Activated CD4-positive, alpha-beta T cell treated with anti-CD3 and anti-CD28 coated beads for 36 hours (primary cell): ENCODE measurements at places on chromosomes 5 and 9.

DNA sequence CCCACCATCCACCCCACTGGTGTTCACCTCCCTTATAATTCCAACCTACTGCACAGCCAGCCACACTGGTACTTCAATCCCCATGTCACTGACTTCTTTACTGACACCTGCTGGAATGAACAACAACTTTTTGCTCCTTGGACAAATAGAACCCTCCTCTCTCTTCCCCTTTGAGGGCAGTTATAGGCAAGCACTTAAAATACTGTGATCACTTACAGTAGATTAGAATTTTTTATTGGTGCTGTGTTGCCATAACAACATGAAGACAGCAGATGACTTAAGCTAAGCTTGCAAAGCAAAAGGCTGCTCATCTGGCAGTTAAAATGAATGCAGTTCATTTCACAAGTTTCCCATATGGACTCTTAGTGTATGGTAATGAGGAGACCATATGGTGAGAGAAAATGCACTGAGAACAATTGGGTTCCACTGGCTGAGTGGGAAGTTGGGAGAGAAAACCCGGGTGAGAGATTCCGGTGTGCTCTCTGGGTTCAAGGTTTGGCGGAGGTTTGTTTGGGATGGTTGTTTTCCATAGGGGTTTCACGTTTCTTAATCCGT, 374.3 kb downstream of the EBF1 start:
- no peak for DNase-seq

GRCh38 chr9:111405701-111406100, 75.7 kb upstream of the OR2K2 start:
- DNase-seq: no peak

DNA sequence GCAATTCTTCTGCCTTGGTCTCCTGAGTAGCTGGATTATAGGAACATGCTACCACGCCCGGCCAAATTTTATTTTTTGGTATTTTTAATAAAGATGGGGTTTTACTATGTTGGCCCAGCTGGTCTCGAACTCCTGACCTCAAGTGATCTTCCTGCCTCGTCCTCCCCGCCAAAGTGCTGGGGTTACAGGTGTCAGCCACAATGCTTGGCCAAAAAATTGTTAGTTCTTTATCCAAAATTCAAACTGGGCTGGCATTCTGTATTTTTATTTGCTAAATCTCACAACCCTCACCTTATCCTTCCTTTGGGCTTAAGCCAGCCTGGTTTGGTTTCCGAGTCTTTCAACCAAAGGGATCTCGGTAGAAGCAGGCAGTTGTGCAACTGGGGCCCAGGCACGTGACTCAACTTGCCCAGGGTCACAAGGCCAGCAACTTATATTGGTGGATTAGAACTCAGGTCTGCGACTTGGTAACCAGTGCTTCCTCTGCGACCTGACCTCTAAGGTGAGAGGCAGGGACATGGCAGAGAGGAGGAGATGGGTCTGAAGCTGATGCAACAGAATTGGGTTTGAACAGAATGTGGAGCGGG, 26.5 kb upstream of the BOD1 start:
- DNase-seq: no peak

DNA sequence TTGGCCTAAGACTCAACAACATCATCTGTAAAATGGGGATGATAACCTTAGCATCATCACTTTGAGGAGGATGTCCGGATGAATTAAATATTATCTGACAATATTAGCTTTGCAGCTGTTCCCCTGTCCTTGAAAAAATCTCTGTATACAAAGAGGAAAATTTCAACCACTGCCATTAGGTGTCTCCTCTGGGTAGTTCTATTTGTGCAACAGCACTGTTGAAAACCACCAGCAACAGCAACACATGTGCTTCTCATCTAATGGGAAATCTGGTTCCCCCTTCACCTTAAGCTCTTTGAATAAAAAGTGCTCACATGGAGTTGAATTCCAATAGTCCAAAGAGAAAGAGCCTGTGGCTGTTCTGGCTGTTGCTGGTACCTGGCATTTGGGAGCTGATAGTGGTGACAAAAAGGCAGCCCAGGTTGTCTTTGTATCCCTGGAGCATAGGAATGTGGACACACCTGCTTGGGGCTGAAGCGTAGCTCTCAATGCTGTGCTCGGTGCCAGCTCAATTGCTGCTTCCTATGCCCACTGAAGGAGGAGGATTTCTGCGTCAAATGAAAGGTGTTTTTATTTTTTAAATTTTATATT, 322.1 kb upstream of the MSX2 start:
- DNase-seq: no peak

- DNase-seq: no peak
These were observed 1.6 kb downstream of the DEPDC1B start for GRCh38 chr5:60698336-60698735.

- DNase-seq: no peak
These were observed 60.6 kb downstream of the AUH start for GRCh38 chr9:91301161-91301560.

DNA sequence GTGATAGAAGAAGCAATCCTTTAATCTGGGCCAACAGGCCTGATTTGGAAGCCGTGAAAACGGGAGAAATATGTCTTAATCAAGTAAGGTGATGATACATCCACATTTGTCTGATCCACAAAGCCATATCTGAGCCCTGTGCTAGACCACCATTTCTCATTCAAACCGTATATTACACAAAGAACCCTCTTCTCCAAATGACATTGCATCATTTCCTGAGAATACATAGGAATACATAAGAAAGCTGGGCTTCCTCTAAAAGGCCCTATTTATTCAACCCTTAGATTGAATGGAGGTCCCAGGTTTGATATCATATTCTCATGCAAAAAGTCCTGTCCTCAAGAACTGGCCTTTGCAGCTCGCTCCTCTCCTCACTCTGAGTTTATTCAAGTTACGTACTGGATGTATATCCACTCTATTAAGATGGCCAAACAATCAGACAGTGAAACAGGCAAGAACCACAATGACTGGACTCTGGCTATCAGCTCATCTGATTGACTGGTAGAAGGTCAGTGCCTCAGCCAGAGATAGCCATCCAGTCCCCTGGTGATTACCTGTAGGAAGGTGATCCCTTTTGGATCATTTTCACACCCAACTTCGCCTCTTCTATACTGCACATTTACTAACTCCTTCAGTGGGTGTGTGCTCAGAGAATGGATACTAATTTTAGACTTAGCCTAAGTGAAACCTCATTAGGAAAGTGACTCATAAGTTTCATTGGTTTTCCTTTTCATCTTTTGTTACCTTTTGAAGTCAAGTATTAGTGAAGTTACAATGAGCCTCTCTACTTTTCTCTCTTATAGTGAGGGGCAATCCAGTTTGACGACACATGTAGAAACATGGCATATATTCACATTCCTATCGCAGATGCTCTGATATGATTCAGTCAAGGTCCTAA, 167.6 kb upstream of the WWC1 start:
- no peak for DNase-seq

- DNase-seq: no peak
These were observed 6.1 kb upstream of the C9orf152 start for GRCh38 chr9:110214090-110214489.

GRCh38 chr5:118679264-118679940, 308.9 kb downstream of the DTWD2 start:
- no peak for DNase-seq

- no peak for DNase-seq
These were observed 55.4 kb downstream of the ACER2 start for GRCh38 chr9:19464061-19464763.

- DNase-seq: no peak
These were observed 98.1 kb upstream of the ERBIN start for GRCh38 chr5:65828022-65828896.

DNA sequence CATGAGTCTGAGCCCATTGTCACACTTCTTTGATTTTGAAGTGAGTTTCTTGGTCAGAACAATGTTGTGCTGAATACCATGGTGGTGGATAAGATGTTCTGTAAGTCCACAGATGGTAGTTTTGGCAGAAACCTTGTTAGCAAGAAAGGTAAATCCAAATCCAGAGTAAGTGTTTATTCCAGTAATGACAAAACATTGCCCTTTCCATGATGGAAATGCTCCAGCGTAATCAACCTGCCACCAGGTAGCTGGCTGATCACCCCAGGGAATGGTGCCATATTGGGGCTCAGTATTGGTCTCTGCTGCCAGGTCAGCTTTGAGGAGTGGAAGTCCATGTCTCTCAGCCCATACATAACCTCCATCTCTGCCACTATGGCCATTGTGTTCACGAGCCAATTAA, 54.7 kb upstream of the DAPK1 start:
- DNase-seq: no peak

- DNase-seq: no peak
These were observed 176.0 kb downstream of the FGF18 start for GRCh38 chr5:171595401-171595800.

DNA sequence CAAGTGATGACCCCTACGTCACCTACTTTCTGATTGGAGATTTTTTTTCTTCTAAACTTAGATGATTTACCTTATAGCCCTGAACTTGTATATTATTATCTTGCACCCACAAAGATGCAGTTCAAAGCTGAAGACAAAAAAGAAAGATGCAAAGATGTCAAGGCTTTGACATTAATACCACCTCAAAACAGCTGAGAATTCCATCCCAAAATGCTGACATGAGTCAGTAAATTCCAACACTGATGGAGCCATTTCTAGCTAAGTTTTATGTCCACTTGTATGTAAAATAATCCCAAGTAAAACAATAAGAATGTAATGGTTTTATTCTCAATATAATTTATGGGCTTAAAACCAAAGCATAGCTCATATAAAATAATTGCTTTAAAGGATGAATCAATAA, 91.5 kb upstream of the CDH9 start:
- no peak for DNase-seq

- DNase-seq: no peak
These were observed 11.8 kb downstream of the RMI1 start for GRCh38 chr9:83992407-83992806.

DNA sequence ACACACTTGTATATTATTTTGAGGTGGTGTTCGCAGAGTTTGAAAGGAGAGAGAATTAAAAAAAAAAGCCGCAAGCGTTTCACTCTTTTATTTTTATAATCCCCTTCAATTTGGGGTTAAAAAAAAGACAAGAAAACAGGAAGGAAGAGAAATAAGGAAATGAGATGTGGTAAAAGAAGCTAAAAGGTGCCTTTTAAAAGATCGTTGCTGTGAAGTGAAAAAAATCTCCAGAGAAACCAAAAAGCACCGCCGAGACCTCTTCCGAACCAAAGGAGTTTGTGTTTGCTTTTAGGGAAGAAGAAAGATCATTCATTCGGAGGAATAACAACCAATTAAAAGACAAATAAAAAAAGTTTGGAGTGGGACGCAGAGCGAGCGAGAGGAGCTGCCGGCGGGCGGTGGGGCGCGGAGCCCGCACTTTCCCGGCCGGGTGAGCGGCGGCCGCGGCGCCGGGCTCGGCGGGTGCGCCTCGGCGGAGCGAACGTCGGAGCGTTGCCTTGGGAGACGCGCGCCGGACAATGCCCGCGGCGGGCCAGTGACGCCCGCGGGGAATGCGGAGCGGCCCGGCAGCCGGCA, 355 bp downstream of the TLE4 start:
- no peak for DNase-seq

- DNase-seq: peak; percentile 74
These were observed 215.6 kb downstream of the ROR2 start for GRCh38 chr9:91734371-91734981.

GRCh38 chr5:66596636-66597182, 516 bp downstream of the MAST4 start:
- DNase-seq: peak; percentile 39

DNA sequence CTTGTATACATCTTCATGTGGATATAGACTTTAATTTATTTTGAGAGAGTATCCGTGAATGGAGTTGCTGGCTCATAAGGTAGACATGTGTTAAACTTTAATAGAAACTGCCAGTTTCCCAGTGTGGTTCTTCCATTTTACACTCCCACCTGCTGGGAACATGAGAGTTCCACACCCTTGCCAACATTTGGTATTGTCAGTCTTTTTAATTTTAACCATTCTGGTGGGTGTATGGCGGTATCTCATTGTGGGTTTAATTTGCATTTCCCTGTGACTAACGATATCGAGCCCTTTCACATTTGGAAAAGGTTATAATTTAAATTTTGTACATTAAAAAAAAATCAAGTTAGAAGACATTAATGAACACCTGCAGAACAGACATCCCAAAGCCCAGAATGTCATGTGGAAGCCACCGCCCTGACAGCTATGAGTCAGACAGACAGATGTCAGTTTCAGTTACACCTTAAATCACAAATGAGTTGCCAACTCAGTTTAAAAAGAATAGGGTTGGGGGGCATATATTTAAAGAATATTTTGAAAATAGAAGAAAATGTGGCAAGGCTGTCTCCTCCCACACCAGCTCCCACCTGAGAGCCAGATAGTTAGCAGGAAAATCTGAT, 36.9 kb downstream of the ANKRD33B start:
- DNase-seq: peak; percentile 60

DNA sequence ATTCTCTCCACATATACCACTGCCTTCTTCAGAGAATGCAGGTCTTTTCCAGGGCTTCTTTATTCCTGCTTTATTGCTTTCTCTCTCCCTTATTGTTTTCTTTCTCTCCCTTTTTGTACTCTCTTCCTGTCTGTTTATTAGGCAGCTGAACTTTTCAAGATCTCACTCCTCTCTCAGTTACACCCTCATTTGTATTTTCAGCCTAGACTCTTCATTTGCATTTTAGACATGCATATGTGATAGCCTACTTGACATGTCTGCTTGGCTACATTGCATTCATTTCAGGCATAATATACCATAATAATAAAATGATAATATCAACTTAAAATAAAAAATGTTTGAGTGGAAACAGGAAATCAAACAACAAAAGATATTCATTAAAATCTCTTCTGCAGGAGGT, 377.9 kb upstream of the TNC start:
- DNase-seq: no peak

GRCh38 chr5:169728418-169728817, 91.3 kb downstream of the DOCK2 start:
- no peak for DNase-seq

DNA sequence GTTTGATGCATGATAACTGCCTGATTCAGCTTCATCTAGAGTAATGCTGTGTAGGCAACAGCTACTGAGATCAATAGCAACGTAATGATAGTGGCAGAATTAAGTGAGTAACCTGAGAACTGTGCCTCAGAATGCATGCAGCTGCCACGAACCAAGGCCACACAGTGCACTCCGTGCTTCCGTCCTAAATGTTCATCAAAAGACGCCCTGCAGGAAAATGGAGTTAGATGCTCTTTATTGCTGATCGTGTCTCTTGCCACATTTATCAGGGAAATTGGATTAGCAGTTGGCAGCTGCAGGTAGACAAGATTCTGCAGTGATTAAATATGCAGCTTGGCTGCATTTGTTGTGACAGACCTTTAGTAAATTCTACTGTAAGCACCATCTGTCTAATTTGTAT, 107.7 kb upstream of the TLX3 start:
- DNase-seq: no peak

DNA sequence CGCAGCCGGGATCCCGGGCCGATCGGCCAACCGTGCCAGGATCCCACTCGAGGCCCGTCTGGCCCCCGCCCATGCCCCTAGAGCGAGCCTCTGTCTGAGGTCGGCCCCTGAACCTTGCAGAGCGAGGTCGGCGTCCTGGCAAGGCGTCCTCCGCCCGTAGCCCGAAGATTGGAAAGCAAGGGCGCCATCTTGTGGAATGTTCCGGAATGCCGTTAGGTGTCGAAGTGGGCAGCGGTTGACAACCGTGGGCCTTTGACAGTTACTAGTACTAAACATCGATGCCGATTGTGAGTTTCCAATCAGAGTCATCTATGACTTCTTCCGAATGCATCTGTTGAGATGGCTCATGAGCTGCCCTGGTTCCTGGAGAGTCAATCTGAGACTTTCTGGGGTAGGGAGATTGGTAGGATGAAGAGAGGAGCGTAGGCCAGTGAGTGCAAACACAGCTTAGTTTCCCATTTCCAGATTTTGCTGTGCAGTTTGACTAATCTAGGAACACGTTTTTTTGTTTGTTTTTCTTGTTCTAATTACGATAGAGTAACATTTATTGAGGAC, 923 bp upstream of the PLK2 start:
- DNase-seq: peak; percentile 93

GRCh38 chr5:1791176-1791575, 8.5 kb downstream of the MRPL36 start:
- peak; percentile 4 for DNase-seq
